ENCODE measurements at places on chromosomes 16 and 17.

- DNase-seq = no peak
Measured at GRCh38 chr17:80164185-80164584, 5.6 kb upstream of the CARD14 start.

GRCh38 chr17:83079352-83079747, at the start of gene METRNL:
Gene METRNL (plus strand): TSS chr17:83079609. CDS start chr17:83079816, 207 bp downstream.
- no peak for DNase-seq

DNA sequence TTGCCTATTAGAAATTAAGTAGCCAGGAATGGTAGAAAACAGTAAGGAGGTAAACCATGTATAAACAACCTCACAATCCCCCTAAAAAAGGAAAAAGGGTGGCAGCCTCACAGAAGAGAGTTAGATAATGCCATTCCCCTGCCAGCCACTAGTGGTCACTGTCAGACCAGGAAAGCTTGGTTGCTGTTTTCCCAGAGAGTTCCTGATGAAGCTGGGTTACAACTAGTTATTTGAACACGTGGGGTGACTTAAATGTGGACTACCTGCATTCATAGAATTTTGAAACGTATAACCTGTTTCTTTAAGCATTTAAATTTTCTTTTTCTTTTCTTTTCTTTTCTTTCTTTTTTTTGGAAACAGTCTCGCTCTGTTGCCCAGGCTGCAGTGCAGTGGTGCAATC, 5.8 kb downstream of the GPRC5C start:
- no peak for DNase-seq

DNA sequence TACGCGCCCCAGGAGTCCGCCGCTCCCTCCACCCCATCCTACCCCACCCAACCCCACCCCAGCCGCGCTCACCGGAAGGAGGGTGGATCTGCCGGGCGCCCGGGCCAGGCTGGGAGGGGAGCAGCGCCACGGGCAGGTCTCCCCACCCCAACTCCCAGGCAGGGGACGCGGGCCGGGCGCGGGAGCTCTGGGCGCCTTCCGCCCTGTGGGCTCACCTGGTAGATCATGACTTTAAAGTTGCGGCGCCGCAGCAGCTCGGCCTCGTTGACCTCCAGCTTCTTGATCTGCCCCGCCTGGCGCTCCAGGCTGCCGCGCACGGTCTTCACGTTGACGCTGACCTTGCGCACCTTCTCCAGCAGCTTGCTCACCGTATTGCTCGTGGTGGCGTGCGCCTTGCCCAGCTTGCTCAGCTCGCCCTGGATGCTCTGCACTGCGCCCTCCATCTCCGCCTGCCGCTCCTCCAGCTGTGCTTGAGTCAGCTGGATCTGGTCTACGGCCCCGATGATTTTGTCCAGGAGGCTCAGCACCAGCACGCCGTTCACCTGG, 571 bp downstream of the CAVIN1 start:
- no peak for DNase-seq

DNA sequence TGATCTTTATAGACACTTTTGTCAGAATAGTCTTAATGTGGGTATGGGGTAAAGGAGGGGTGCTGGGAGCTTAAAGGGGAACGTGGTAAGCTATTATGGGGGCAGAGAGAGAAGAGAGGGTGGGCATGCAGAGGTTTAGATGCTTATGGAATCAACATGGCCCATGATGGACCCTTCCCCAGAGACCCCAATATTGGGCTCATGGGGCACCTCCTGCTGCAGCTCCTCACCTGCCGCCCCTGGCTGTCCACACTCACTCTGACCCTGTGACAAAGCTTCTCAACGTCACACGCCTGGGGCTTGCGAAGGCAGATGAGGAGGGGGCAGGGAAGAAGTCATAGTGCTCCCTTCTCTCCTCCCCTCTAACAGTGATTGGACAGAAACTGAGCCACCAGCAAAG, 95.3 kb downstream of the SHISA6 start:
- DNase-seq = no peak

DNA sequence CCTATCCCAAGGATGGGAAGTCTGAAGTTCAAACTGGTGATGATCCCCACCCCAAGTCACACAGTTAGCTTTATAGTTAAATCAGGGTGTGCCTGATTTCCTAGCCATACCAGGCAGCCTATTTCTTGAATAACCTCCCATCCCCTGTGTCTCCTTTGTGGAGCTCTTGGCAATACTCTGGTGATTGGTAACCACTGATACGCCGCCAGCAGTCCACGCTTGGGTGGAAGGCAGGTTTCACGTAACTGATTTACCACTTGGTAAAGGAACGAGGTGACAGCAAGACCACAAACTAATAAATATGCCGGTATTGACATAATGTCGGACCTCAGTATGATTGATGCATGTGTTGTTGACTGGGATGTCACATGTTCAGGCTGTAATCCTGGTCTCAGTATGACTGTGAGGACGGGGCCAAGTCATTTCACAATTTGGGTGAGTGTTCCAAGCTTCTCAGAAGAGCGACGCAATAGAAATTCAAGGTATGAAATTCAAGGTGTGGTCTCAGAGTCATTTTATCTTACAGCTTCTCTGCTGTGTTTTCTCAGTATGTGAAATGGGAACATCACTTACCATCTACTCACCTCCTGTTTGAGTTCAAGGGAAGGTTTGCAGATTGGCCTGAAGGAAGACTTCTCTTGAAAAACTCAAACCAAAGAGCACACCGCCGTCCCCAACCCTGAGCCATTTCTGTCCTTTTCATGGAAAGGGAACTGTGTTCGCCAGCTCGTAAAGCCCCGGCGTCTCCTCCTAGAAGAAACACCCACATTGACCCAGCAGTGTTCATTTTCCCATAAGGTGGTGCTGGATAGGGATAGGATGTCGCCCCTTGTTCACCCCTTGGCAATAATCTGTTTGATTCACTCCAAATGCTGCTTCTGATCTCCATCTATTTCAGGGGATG, 678.9 kb downstream of the WWOX start:
- no peak for DNase-seq

DNA sequence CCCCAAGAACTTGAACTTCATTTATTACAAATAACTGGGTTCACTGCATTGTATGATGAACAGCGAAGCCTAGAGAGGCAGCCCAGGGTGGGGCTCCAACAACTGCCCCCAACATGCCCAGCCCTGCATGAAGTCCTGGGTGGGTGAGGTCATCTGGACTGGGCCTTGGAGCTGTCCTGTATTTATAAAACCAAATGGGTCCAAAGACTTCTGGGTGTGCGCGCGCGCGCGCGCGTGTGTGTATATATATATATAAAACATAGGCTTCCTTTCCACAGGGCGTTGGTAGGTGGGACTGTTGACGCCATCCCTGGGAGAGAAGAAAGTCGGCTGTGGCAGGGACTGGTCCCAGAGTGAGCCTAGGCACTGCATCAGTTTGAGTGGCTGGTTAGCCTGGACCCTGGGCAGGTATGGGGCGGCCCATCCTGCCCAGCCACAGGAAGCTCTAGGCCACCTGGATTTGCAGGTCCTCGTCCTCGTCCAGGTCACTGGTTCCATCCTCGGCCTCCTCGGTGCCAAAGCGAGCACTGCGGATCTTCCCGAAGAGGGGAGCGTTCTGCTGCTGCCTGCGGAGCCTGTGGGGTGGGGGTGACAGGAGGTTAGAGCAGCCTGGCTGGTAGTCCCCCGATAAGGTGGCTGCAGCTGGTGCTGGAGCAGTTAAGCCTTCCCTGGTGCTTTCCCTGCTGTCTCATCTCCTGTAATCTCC, 23.9 kb downstream of the CCDC102A start:
- no peak for DNase-seq

Measured in cortex of kidney (tissue), 1 donor.